ENCODE measurements at places on chromosomes 1 and 21.

DNA sequence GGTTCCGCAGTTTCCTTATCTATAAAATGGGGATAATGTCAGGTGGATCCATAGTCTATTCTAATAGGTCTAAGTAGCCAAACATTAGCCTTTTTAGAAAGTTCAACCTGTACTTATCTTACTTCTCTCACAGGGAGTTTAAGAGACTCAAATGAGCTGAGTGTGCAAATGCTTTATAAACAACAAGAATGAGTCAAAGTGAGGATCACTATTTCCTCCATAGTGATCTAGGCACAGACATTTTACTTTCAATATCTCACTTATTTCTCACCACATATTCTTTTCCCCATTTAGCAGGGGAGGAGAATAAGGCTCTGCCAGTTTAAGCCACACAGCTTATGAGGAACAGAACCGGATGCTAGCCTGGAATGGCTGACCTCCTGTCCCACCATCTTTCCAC is 92.1 kb upstream of the LMO4 start:
- no peak for DNase-seq
- H3K27ac ChIP-seq: no peak overlapping the region
- no peak overlapping the region for H3K4me3 ChIP-seq
- H3K4me1 ChIP-seq: no peaks in the 10 kb centered on the region

- H3K27ac ChIP-seq: no peak overlapping the region
- no peak overlapping the region for H3K4me3 ChIP-seq
- no peaks in the 10 kb centered on the region for H3K36me3 ChIP-seq
- peaks cover 10% of the 10 kb centered on the region for H3K4me1 ChIP-seq
Measured at GRCh38 chr1:43152866-43153265, 19.2 kb downstream of the EBNA1BP2 start.

GRCh38 chr1:6600410-6601048 is 2.1 kb downstream of the KLHL21 start:
- peaks cover 72% of the 10 kb centered on the region for H3K4me1 ChIP-seq
- no peaks in the 10 kb centered on the region for H3K36me3 ChIP-seq
- DNase-seq: no peak

GRCh38 chr1:156591181-156591431 is 470 bp upstream of the NAXE start:
- no peaks in the 10 kb centered on the region for H3K27me3 ChIP-seq
- peak overlapping the region; percentile 84 for H3K27ac ChIP-seq
- peaks cover 19% of the 10 kb centered on the region for H3K36me3 ChIP-seq

- DNase-seq: no peak
- H3K27ac ChIP-seq: peak overlapping the region; percentile 49
- no peak overlapping the region for H3K4me3 ChIP-seq
- H3K36me3 ChIP-seq: no peaks in the 10 kb centered on the region
- peaks cover 22% of the 10 kb centered on the region for H3K4me1 ChIP-seq
Measured at GRCh38 chr1:201696217-201696761, 132.7 kb upstream of the IPO9 start.

DNA sequence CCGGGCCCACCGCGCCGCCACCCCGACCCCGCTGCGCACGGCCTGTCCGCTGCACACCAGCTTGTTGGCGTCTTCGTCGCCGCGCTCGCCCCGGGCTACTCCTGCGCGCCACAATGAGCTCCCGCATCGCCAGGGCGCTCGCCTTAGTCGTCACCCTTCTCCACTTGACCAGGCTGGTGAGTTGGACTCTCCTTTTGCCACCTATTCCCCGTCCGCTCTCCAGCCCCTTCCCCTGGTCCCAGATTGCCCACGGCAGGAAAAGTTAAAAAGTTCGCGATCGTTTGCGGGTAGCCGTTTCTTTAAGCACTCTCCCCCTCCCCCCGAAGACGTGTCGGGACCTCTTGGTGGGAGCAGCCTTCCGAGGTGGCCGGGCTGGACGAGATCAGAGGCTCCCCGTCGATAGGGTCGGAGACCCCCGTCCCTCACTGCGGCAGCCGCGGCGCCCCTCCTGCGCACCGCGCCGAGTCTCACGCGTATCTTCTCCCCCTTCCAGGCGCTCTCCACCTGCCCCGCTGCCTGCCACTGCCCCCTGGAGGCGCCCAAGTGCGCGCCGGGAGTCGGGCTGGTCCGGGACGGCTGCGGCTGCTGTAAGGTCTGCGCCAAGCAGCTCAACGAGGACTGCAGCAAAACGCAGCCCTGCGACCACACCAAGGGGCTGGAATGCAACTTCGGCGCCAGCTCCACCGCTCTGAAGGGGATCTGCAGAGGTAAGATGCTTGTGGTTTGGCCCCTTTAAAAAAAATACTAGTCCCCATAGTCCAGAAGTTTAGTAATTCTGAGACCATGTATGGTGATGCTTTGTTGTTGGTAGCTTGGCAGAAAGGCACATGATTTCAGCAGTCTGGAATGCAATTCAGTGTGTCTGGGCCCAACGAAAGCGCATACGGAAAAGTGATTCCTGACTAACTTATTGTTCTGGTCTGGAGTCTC is 576 bp downstream of the CCN1 start:
- H3K27ac ChIP-seq: peak overlapping the region; percentile 98
- H3K36me3 ChIP-seq: no peaks in the 10 kb centered on the region
- peak overlapping the region; percentile 90 for H3K4me3 ChIP-seq
- DNase-seq: no peak
- H3K4me1 ChIP-seq: peaks cover 28% of the 10 kb centered on the region

DNA sequence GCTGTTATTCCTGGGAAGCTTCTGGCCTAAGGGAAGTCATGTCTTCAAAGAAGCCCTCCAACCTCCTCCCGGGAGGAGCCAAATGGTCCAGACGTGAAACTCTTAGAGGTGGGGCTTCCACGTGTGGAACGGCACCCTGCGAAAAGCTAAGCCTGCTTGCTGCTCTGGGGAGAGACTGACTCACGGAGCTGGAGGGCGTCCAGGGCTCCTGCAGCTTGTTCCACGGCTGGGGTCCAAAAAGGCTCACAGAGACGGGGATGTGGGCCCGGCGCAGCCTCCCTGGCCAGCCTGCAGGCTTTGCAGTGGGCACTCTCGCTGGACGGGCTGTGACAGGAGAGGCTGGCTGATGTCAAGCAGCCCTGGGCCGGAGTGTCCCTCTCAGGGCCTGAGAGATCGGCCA is 105.1 kb downstream of the COLGALT2 start:
- no peak for DNase-seq
- no peaks in the 10 kb centered on the region for H3K36me3 ChIP-seq
- H3K27ac ChIP-seq: peak overlapping the region; percentile 46

DNA sequence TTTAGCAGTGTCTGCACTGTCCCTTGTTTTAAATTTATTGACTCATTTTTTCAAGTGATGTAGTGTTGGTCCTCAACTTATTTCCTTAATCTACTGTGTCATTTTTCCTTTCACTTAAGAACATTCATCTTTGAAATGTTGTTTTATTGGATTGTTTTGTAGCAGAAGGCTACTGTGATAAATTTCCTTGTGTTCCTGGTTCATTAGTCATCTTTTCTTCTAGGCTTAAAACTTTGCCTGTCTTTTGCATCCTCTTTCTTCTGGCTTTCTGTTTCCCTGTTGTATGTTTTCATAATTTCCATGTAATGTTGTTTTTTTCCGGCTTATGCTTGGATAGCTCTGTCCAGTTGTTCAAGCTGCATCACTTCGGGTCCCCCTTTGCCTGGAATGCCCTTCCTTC is 61.9 kb downstream of the UBE2T start:
- H3K27ac ChIP-seq: no peak overlapping the region
- peaks cover 49% of the 10 kb centered on the region for H3K4me1 ChIP-seq
- no peaks in the 10 kb centered on the region for H3K36me3 ChIP-seq
- H3K4me3 ChIP-seq: no peak overlapping the region
- no peaks in the 10 kb centered on the region for H3K27me3 ChIP-seq

GRCh38 chr21:25638660-25639550 is at the start of gene JAM2:
TSS of gene JAM2 (plus strand) at chr21:25639258. CDS start at chr21:25639822, 564 bp downstream.
- peaks cover 6% of the 10 kb centered on the region for H3K4me1 ChIP-seq
- H3K4me3 ChIP-seq: peak within 1 kb of the TSS; percentile 67
- no peaks in the 10 kb centered on the region for H3K36me3 ChIP-seq
- peak within 1 kb of the TSS; percentile 91 for H3K27ac ChIP-seq
- H3K27me3 ChIP-seq: no peaks in the 10 kb centered on the region

DNA sequence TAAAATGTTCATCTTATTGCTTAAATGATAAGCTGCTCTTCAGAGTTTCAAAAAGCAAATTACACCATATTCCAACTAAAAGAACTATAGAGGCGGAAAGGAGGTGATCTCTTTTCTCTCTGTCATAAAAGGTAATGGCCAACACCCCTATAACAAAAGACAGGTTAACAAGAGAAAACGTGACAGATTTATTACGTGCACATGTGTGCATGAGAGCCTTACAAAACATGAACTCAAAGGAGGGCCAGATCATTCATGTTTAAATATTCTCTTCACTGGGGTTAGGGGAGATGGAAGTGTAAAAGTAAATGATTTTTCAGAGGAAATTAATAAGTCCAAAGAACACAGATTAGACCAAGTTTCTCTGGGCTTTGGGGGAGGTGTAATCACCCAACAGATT is 26.5 kb upstream of the FMO2 start:
- H3K27ac ChIP-seq: no peak overlapping the region
- H3K4me3 ChIP-seq: no peak overlapping the region
- H3K27me3 ChIP-seq: no peaks in the 10 kb centered on the region
- H3K36me3 ChIP-seq: no peaks in the 10 kb centered on the region
- H3K4me1 ChIP-seq: peaks cover 27% of the 10 kb centered on the region
- DNase-seq: no peak

DNA sequence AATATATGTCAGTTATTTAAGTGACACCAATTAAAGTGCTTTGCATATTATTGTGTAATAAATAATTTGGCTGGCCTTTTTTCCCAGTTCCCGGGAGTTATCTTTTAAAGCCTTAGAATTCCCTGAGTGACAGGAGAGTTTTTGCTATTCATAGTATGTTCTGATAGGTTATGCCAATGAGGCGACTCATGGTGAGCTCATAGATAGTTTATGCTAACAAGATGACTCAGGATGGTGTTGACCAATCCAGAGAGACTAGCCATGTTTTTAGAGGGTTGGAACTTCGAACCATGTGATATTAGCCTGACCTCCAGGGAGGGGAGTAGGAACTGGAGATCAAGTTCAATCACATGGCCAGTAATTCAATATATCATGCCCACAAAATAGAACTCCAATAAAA is 310.8 kb downstream of the USP25 start:
- no peaks in the 10 kb centered on the region for H3K27me3 ChIP-seq
- no peak for DNase-seq

DNA sequence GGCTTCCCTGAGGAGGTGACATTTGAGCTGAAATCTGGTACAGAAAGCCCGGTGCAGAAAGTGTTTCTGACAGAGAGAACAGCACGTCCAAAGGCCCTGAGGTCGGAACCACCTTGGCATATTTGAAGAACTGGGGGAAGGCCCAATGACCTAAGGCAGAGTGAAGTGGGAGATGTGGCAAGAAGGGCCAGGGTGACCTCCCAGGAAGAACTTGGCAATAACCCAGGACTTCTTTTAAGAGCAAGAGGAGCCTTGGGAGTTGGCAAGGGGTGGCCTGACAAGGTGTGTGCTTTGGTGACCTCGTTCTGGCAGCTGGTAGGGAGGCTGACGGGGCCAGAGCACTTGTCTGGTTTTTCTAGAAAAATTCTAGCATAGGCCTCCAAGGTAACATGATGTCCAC is 23.4 kb downstream of the TTC39A start:
- no peak overlapping the region for H3K4me3 ChIP-seq
- DNase-seq: no peak
- peaks cover 8% of the 10 kb centered on the region for H3K4me1 ChIP-seq
- no peaks in the 10 kb centered on the region for H3K36me3 ChIP-seq
- H3K27ac ChIP-seq: no peak overlapping the region
- no peaks in the 10 kb centered on the region for H3K27me3 ChIP-seq

GRCh38 chr1:19941206-19941568 is 17.8 kb upstream of the PLA2G2E start:
- H3K4me3 ChIP-seq: no peak overlapping the region
- no peaks in the 10 kb centered on the region for H3K36me3 ChIP-seq
- H3K27me3 ChIP-seq: no peaks in the 10 kb centered on the region
- no peak overlapping the region for H3K27ac ChIP-seq

GRCh38 chr1:40014812-40015594 is 25.5 kb upstream of the CAP1 start:
- no peaks in the 10 kb centered on the region for H3K36me3 ChIP-seq
- DNase-seq: no peak
- H3K27ac ChIP-seq: no peak overlapping the region
- no peaks in the 10 kb centered on the region for H3K4me1 ChIP-seq

GRCh38 chr1:27152829-27153548 is 1.9 kb downstream of the SLC9A1 start:
- H3K4me3 ChIP-seq: peak overlapping the region; percentile 86
- H3K4me1 ChIP-seq: peaks cover 73% of the 10 kb centered on the region
- no peak for DNase-seq
- H3K27ac ChIP-seq: peak overlapping the region; percentile 92
- H3K27me3 ChIP-seq: no peaks in the 10 kb centered on the region

GRCh38 chr1:117795190-117795589 is 134.2 kb downstream of the GDAP2 start:
- H3K4me3 ChIP-seq: no peak overlapping the region
- H3K27me3 ChIP-seq: no peaks in the 10 kb centered on the region
- no peaks in the 10 kb centered on the region for H3K36me3 ChIP-seq
- peaks cover 10% of the 10 kb centered on the region for H3K4me1 ChIP-seq

DNA sequence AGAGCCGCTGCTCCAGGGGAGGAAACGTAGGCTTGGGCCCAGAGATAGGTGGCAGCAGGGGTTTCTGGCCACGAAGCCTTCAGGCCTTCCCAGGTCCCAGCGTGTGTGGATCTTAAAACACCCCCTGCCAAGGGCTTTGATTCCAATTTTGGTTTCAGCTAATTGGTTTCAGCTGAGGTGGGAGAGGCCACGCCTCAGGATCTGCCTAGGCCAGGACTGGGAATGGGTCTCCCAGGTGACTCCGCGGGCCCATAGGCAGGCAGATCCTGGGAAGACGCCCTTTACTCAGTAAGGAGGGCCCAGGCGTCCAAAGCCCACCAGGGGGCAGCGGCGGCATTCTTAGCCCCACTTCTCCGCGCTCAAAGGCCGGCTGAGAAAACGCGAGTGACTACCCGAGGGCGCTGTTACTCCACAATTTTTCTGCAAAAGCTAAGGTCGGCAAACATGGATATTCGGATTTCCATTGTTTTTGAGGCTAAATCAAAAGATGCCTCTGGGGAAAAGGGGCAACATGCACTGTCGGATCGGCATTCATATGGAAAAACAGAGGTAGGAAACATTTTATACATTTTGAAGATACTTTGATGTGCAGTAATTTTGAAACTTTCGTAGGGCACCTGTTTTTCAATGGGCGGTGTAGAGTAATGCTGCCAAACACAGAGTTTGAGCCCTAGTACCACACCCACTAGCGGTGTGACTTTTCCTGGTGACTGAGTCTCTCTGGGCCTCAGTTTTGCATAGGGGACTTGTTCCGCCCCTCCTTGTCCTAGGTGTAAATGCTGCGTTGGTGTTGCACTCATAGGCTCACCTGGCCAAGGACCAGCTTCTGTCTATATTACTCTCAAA is 31.8 kb upstream of the BCL10 start:
- no peak overlapping the region for H3K27ac ChIP-seq
- DNase-seq: no peak
- H3K4me1 ChIP-seq: no peaks in the 10 kb centered on the region
